ENCODE measurements at places on chromosomes 5 and 9. TPM values are rescaled to one million over a fixed set of nuclear protein-coding genes. Genes with fewer than 3 reads are reported as not detected.

GRCh38 chr5:57736716-57737115 is 254.1 kb upstream of the ACTBL2 start:
- no peaks in the 10 kb centered on the region for H3K36me3 ChIP-seq
- H3K27me3 ChIP-seq: no peaks in the 10 kb centered on the region
- no peak overlapping the region for H3K4me3 ChIP-seq

GRCh38 chr5:125538469-125538868 is 792.0 kb upstream of the ZNF608 start:
- DNase-seq: no peak
- no peak overlapping the region for H3K27ac ChIP-seq
- no peak overlapping the region for H3K4me3 ChIP-seq
- no peaks in the 10 kb centered on the region for H3K4me1 ChIP-seq
- no peaks in the 10 kb centered on the region for H3K36me3 ChIP-seq
- H3K27me3 ChIP-seq: no peaks in the 10 kb centered on the region

- DNase-seq: no peak
- no peaks in the 10 kb centered on the region for H3K4me1 ChIP-seq
- no peaks in the 10 kb centered on the region for H3K36me3 ChIP-seq
- H3K27ac ChIP-seq: no peak overlapping the region
- no peak overlapping the region for H3K4me3 ChIP-seq
- H3K27me3 ChIP-seq: no peaks in the 10 kb centered on the region
Measured at GRCh38 chr5:124453221-124454051, 293.0 kb downstream of the ZNF608 start.

The GPSM1 gene
- 35.4 TPM for total RNA-seq

DNA sequence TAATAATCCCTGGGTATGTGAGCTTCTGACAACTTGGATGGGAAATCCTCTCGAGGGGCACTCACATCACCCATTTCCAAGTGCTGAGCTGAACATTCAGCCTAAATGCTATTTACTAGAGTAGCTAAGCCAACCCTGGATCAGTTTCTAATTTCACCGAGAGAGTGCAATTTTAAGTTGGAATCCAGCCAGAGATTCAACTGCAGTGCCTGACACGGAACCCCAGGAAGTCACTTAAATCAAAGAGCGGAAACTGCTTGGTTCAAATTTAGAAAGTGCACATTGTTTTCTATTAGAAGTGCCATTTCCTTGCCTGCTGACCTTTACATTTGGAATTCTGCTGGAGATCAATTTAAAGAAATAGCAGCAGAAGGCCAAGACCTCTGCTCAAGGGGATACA is 8.8 kb downstream of the SPRY4 start:
- no peak overlapping the region for H3K4me3 ChIP-seq
- H3K4me1 ChIP-seq: peaks cover 32% of the 10 kb centered on the region
- H3K36me3 ChIP-seq: no peaks in the 10 kb centered on the region
- H3K27me3 ChIP-seq: no peaks in the 10 kb centered on the region
- no peak for DNase-seq

- no peak for DNase-seq
- no peak overlapping the region for H3K27ac ChIP-seq
- no peaks in the 10 kb centered on the region for H3K36me3 ChIP-seq
- H3K4me1 ChIP-seq: peaks cover 45% of the 10 kb centered on the region
- no peaks in the 10 kb centered on the region for H3K27me3 ChIP-seq
Measured at GRCh38 chr9:136584401-136584932, 38.6 kb upstream of the NOTCH1 start.

- no peaks in the 10 kb centered on the region for H3K4me1 ChIP-seq
- no peaks in the 10 kb centered on the region for H3K27me3 ChIP-seq
- H3K4me3 ChIP-seq: no peak overlapping the region
- no peak for DNase-seq
- H3K27ac ChIP-seq: no peak overlapping the region
- H3K36me3 ChIP-seq: no peaks in the 10 kb centered on the region
Measured at GRCh38 chr5:17267106-17267505, 49.7 kb downstream of the BASP1 start.

The TMEM174 gene
- not detected for total RNA-seq

DNA sequence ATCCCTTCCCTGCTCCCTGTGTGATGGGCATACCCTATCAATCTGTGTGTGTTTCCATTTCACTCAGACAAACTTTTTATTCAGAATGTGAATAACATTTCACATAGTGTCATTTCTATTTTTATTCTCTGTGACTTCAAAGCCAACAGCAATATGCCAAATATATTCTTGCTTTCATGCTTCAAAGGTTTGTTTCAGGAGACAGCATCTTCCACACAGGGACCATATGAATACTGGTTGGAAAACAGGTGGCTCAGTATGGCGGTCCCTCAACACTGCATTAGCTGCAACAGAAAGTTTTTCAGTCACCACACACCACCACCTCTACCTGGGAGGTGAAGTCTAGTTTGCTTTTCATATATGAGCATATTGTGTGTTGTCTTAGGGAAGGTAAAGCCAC is 111.0 kb upstream of the PTPN3 start:
- H3K4me3 ChIP-seq: no peak overlapping the region
- H3K27me3 ChIP-seq: no peaks in the 10 kb centered on the region

The TMEM215 gene
- not detected for total RNA-seq

GRCh38 chr5:151947931-151948608 is 23.4 kb upstream of the GLRA1 start:
- no peak for DNase-seq
- no peak overlapping the region for H3K27ac ChIP-seq
- no peaks in the 10 kb centered on the region for H3K27me3 ChIP-seq

The FAM193B gene
- 72.4 TPM for total RNA-seq

DNA sequence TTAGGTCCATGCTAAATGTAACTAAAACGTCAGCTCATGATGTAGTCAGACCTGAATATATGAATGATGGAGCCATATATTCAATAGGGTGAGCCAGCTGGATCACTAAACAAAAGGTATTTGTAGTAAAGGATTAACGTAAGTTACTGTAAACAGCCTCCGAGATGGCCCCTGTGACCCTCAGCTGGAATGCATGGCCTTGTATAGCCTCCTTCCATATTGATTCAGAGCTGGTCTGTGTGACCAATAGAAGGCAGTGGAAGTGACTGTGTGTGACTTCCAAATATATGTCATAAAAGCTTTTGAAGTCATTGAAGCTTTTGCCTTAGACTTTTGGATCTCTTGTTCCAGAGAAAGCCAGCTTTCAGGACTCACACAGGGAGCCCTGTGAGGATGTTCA is 154.4 kb upstream of the CHD1 start:
- H3K27me3 ChIP-seq: no peaks in the 10 kb centered on the region
- H3K4me1 ChIP-seq: no peaks in the 10 kb centered on the region
- H3K27ac ChIP-seq: no peak overlapping the region

GRCh38 chr5:52710972-52711596 is 76.6 kb upstream of the ITGA1 start:
- no peaks in the 10 kb centered on the region for H3K4me1 ChIP-seq
- no peak for DNase-seq
- H3K4me3 ChIP-seq: no peak overlapping the region
- H3K27ac ChIP-seq: no peak overlapping the region

The TMEM252 gene
- total RNA-seq: not detected

DNA sequence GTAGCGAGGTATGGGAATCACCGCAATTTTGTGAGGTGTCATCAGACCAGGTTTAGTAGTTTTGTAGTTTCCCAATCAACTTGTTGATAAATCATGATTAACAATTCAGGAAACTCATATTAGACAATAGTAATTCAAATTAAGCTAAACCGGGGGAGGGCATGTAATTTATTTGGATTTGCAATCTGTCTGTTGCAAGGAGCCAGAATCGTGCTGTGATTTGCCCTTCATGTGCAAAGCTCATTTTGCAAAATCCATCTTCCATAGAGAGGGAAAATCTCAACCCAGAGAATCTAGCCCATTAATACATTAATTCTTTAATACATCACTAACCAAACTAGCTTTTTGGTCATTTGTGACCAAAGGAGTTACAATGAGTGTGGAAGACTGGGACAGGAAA is 164.7 kb upstream of the TRPM3 start:
- DNase-seq: no peak
- H3K27ac ChIP-seq: no peak overlapping the region
- H3K27me3 ChIP-seq: no peaks in the 10 kb centered on the region
- peaks cover 5% of the 10 kb centered on the region for H3K4me1 ChIP-seq
- H3K36me3 ChIP-seq: no peaks in the 10 kb centered on the region

GRCh38 chr9:71863631-71864030 is 47.4 kb downstream of the ABHD17B start:
- no peak for DNase-seq
- H3K4me1 ChIP-seq: no peaks in the 10 kb centered on the region
- H3K36me3 ChIP-seq: no peaks in the 10 kb centered on the region
- no peak overlapping the region for H3K27ac ChIP-seq

DNA sequence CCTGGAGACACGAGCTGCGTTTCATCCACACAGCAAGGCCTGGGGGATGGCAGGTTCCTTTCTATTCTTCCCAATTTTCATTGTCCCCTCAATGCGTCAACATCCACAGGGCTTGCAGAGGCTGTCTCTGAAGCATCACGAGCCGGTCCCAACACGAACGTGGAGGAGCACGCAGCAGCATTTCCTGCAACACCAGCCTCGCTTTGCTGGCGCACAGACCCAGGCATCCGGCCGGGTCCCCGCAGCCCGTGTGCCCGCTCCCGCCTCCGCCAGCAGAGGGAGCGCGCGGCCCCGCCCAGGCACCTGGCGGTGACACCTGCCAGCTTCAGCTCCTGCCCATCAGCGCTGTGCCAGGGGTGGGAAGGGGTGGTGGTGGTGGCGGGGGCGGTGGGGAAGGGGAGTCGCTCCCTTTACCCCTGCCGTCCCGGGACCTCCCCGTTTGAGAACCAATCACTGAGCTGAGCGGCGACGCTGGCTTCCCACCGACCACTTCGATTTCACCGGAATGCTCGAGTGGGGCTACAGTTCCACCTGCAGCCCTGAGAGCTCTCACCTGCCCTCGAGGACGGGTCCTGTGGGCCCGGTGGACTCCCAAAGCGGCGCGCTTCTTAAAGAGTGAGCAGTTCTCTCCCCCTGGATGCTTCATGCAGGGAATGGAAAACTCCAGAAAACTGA is 464.5 kb downstream of the ICE1 start:
- H3K4me3 ChIP-seq: no peak overlapping the region
- no peaks in the 10 kb centered on the region for H3K36me3 ChIP-seq
- no peaks in the 10 kb centered on the region for H3K27me3 ChIP-seq
- no peak overlapping the region for H3K27ac ChIP-seq
- H3K4me1 ChIP-seq: no peaks in the 10 kb centered on the region

DNA sequence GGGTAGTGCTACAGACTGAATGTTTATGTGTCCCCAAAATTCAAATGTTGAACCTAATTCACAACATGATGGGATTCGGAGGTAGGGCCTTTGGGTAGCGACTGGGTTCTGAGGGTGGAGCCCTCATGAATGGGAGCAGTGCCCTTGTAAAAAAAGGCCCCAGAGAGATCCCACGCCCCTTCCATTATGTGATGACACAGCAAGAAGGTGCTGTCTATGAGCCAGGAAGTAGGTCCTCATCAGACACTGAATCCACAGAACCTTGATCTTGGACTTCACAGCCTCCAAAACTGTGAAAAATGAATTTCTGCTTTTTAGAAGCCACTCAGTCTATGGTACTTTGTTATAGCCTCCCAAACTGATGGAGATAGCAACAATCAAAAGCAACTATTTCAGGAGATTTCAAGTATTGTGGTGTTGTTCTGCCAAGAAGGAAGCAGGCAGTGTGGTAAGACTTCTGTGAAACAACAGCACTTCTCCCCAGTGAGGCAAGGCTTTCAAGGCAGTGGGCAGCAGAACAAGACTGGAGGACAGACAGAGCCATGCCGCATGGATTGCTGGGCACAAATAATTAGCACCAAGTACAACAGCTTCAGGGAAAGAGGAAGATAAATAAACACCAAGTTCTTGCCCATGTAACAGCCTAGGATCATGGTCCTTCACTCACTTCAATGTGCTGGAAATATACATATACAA is 76.1 kb downstream of the OR2K2 start:
- H3K27ac ChIP-seq: no peak overlapping the region
- no peaks in the 10 kb centered on the region for H3K36me3 ChIP-seq
- H3K27me3 ChIP-seq: no peaks in the 10 kb centered on the region
- no peaks in the 10 kb centered on the region for H3K4me1 ChIP-seq
- no peak for DNase-seq

DNA sequence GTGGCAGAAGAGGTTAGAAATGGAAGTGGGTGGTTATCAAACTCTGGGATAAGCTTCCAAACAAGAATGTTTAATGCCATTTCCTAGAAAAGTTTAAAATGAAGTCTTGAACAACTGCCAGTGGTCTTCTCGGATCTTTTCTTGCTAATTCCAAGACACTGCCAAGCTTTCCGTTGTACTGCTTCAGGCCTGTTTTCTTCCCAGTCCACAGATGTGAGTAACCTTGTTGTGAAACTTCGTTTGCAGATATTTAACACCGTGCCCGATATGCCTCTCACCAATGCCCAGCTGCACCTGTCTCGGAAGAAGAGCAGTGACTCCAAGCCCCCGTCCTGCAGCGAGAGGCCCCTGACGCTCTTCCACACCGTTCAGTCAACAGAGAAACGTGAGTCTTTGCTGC is 269.8 kb downstream of the NR3C1 start:
- no peak for DNase-seq
- no peaks in the 10 kb centered on the region for H3K36me3 ChIP-seq
- peaks cover 19% of the 10 kb centered on the region for H3K4me1 ChIP-seq
- H3K27ac ChIP-seq: no peak overlapping the region

DNA sequence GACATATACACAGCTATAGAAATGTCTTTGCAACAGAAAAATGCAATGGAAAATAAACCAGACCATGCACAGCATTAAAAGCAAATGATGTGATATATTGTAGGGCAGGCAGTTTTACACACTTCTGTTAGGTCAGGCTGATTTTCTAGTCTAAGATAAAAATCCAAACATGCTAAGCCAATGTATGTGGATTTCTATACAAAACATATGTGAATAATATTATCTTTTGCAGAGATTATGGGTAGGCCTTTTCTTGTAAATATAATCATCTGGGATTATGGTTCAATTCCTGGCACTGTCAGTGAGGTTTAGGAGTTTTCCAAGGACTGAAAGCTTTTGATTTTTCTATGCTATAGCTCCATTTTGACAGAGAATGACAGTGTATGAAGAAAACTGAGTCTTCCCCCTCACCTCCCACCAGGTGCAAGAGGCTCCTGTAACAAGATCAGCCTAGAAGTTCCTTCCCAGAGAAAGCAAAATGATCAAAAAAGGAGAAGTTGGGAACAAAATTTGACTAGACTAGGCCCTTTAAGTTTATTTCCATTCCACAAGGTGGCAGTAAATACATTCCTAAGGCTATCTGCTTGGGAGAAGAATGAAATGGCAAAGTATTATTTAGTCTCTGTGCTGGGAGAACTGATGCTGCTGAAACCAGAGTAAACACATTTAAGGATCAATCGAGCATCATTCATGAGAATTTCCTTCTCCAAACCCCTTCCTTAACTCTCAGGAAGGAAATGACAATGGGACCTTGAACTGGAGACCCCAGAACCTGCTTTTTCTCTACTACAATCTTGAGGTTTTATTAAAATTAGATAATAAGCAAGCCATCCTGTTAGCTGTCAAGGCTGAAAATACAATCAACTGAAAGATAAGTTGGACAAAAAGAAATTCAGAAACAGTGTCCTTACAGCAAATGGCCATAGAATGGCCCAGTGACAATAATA is 133.0 kb upstream of the TUT7 start:
- no peaks in the 10 kb centered on the region for H3K36me3 ChIP-seq
- H3K27me3 ChIP-seq: no peaks in the 10 kb centered on the region
- peaks cover 5% of the 10 kb centered on the region for H3K4me1 ChIP-seq
- H3K4me3 ChIP-seq: no peak overlapping the region
- DNase-seq: no peak
- H3K27ac ChIP-seq: no peak overlapping the region
